ENCODE measurements at places on chromosomes 5 and 9.

GRCh38 chr9:12544700-12545099, 148.5 kb upstream of the TYRP1 start:
- no peak for DNase-seq

GRCh38 chr9:119289740-119290433, 79.3 kb downstream of the BRINP1 start:
- DNase-seq: peak; percentile 66

DNA sequence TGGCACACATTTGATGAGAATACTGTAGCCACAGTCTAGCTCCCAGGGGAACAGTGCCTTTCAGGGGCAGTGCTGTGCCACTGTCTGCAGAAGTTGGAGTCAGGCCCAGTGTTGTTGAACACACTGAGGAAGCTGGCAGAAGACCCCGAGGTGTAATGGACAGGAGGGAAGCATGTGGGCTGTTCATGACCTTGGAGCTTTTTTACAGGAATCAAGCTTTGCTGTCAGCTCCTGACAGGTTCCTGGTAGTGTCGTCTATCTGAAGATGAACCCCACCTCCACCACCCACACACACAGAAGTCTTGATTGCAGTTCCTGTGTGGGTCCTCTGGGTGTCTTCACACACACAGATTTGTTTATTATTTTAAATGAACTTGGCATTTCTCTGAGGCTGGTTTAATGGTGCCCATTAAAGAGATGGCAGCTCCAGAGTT, 40.3 kb upstream of the TNFAIP8 start:
- DNase-seq: no peak

DNA sequence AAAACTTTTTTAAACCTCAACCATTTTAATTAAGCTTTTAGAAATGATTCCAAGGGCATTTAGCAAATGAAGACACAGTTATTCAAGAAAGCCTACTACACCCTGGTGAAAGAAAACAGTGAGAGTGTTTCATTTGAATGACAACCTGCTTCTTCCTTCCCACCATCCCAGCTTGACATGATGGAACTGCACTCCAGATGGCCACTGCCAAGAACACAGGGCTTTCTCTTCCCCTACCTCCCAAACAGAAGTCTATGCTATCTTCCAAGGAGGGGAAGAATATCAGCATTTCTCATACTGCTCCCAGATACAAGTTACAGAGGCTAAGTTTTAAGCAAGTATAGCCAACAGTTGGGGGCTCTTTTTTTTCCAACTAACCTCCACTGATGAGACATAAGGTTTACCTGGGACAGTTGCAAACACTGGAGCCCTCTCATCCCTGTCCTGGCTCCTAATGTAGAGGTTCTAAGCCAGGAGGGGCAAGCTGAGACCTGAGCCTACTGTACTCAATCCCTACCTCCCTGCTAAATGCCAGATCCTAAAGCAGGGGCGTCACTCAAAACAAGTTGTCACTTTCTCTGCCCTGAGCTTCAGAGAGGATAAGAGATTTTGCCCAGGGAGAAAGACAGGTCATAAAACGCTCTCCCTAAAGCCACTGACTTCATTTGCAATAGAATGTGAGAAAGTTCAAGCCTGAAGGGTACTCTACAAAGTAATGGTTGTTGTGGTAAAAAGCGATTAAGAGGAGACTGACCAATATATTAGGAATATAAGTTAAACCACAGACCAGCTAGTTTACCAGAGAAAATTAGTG, 88.5 kb upstream of the SLC27A6 start:
- no peak for DNase-seq

GRCh38 chr9:129773262-129774048, 20.6 kb upstream of the PTGES start:
- peak; percentile 19 for DNase-seq

GRCh38 chr5:78727786-78728761, 79.5 kb upstream of the LHFPL2 start:
- no peak for DNase-seq

Data from lower leg skin (tissue), 4 donors.